ENCODE measurements at places on chromosomes 2 and 18.

- DNase-seq = no peak
Measured at GRCh38 chr2:6952101-6952500, 34.9 kb downstream of the RNF144A start.

DNA sequence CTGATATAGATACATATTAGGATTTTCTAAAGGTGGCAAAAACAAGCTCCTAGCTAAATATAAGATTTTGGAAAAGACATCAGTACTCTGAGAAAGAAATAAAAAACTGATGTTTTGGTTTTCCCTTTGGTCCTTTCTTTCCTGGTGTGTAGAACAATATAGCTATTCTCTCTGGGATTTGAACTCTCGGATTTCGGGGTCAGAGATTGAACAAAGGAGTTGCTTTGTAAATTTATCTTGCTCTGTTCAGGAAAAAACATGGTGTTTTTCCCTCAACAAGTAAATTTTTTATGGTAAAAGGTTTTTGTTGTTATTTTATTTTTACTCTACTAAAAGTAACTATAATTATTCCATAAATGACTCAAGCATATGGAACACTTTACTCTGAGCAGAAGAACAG is 889.3 kb downstream of the ERBB4 start:
- DNase-seq = no peak

- DNase-seq = no peak
Measured at GRCh38 chr18:59737776-59738300, 40.6 kb upstream of the CCBE1 start.

- DNase-seq = no peak
Measured at GRCh38 chr2:23526114-23526513, 141.1 kb downstream of the KLHL29 start.

DNA sequence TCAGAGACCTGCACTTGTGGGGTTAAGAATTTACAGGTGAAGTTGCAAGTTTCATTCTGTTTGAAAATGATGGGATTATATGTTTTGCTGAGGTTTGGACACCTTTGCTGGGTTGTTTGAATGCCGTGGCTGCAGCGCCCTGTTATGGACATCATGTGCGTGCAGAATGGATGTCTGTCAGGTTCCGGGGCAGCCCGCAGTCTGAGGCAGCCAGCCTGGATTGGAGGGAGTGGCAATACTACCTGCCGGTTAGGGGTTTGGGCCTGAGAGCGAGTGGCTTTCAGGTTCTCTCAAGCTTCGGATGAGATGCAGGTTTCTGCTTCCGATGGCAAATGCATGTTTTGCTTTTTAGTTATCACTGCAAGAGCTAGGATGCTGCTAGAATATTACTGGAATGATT is 1.1 kb downstream of the CASP8 start:
- peak; percentile 29 for DNase-seq

DNA sequence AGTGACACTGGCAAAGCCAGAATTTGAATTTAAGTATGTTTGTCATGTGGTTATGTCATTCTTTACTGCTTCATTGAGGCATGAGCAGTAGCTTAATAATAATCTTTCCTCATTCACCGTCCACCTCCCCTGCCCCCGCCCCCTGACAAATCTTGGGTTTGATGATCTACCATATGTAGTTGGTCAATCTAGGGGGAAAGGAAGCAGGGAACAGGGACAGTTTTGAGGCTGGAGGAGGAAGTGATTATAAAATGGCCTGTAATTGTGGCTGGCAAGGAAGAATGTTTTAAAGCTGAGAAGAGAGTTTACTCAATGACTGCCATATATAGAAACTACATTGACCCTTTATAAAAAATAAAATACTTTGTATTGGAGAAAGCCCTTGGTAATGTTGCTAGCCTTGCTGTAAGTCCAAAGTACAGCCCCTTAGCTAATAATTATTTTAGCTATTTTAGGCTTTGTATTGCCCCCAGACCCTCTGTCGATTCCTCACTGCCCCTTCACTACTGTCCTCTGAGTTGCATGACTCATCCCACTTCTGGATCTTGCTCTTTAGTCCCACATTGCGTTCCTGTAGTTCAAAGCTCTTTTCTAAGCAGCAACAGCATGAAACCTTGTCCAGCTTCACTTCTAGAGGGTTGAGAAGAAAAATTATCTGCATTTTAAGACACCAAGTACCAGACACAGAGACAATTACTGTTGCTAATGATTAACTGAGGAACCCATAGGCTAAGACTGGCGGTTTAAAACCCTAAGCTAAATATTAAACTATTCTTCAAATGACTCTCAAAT is 38.4 kb downstream of the PELI1 start:
- no peak for DNase-seq

GRCh38 chr18:35642802-35643201 is 61.3 kb downstream of the GALNT1 start:
- no peak for DNase-seq

DNA sequence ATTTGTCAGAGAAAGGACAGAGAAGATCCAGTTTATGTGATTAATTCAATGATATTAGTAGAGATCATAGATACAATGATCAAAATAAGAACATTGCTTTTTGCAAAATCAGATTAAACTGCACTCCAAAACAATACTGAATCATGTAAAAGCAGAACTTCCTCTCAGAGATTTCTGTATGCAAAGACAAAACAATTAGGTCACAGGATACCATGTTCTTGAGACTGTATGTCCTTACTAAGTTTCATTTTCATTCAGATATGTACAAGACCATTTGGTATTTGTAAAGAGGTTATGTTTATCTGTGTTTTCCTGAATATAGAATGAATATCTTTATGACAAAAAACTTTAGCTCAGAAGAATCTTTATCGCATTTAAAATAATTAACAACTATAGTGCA is 161.8 kb downstream of the DLGAP1 start:
- no peak for DNase-seq

- no peak for DNase-seq
Measured at GRCh38 chr2:120949027-120949956, 213.6 kb downstream of the GLI2 start.

- no peak for DNase-seq
Measured at GRCh38 chr2:218418717-218419458, at the start of gene VIL1. Gene VIL1 (plus strand): TSS chr2:218419123. CDS start chr2:218423779, 4,656 bp downstream.

GRCh38 chr2:165640247-165640929 is 153.7 kb downstream of the GALNT3 start:
- no peak for DNase-seq

- DNase-seq = no peak
Measured at GRCh38 chr2:85763831-85764230, 10.0 kb downstream of the ATOH8 start.

DNA sequence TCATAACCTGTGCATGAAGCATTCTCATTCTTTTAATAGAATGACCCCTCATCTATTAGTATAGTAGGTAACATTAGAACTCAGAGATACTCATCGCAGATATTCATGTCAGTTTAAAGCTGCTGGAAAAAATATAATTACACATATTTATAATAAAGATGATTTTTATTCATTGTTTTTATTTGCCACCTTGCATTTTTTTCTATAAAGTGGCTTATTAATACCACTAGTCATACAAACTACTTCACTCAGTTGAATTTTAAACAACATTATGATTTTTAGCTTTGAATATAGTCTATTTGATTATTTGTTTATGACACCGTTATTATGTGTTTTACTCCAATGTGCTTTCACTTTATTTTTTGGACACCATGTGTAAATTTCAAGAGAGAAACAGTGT is 23.9 kb upstream of the GULP1 start:
- no peak for DNase-seq

DNA sequence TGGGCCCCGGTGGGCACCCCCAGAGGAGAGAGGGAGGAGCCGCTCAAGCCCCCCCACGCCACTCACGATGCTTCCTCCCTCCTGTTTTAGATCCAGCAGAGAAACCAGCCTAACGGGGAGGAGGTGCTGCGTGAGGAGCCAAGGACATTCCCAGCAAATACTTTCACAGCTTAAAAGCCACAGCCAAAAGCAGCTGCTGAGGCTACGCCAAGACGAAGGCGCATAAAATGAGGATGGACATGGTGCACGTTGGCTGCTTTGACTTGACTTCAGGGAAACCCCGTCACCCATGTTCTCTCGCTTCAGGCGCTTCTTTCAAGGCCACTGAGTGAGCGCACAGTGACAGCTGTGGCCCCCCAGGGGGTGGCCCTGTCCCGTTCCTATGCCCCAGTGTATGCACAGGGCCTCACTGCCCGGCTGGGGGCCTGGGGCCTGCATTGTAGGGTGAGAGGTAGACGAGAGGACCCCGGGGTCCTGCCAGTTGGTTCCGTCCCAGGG is 72.1 kb upstream of the PXDN start:
- no peak for DNase-seq

GRCh38 chr2:693606-694005 is 16.4 kb upstream of the TMEM18 start:
- DNase-seq = no peak

DNA sequence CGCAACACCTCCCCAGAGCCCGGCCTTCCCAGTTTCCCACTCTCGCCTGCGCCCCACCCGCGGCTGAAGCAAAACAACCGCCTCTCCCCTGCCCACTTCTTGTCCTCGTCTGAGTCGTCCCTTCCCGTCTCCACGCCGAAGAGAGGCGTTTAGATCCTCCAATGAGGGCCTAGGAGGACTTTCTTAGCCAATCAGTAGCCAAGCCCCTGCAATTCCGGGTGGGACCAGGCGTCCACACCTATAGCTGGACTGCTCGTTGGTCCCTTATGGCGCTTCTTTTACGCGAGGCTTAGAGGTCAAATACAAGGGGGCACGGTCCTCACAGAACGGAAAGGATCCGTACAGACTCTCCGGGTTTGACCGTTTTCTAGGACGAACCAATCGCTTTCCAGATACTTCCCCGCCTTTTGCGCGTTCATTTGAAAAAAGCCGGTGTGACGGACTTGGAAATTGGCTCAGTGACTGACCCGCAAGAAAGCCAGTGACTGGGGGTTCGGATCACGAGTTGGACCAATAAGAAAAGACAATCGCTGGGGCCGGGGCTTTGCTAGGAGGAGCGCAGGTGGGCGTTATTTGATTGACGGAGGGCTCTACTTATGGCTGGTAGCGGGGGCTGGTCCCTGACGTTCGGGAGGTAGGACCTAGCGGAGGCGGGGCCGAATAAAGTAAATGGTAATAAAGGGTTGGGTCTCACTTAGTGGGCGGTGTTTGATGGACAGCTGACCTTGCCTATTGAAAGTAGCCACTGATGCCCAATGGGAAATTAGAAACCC is 581 bp upstream of the PPM1B start:
- peak; percentile 74 for DNase-seq

DNA sequence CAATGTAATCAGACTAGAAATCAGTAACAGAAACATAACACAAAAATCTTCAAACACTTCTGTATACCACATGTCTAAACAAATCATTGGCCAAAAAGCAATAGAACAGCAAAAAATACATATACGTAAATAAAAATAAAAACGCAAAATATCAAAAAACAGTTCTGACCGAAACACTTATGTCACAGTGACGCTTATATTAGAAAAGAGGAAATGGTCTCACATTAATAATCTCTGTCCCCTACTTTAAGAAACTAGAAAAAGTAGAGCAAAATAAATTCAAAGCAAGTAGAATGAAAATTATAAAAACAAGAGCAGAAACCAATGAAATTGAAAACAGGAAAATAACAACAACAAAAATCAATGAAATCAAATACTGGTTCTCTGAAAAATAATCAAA is 41.9 kb downstream of the TMEM131 start:
- DNase-seq = no peak

GRCh38 chr2:24238158-24238557 is 63.3 kb downstream of the FAM228A start:
- DNase-seq = no peak

DNA sequence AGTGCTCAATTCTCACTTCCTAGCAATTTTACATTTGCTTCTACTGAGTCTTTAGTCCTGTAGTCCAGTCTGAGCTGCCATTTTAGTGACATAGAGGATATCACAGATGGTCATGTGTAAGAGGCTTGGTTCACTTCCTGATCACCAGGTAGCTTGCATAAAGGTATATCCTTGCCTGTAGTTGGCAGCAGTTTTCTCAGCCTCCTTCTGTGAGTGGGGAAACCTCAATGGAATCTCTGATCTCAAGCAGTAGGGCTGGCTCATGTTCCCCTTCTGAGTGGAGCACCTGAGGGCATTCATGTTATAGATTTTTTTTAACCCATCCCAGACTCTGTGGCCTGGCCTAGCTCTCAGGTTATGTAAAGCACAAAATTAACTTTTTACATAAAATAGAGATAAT is 278.4 kb downstream of the RDH14 start:
- no peak for DNase-seq

- no peak for DNase-seq
Measured at GRCh38 chr2:182324665-182325064, 102.2 kb downstream of the PDE1A start.

DNA sequence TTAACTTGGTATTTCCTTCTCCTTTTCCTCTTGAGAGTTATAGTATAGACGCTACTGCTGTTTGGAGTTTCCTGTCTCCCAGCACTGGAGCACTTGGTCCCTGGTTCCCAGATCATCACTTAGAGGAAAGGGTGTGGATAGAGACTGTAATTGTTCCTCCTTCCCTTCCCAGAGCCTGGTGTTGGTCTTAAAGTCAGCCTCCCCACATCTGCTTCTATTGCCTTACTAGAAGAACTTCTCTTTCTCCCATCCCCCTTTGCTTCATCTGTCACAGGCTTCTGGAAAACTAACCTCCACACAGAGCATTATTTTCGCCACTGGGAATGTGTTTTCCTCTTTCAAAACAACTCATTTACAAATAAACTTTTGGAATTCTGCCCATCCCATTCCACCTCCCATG is 131.0 kb downstream of the CCDC85A start:
- DNase-seq = no peak

GRCh38 chr2:168678153-168678853 is 124.1 kb upstream of the NOSTRIN start:
- DNase-seq = no peak

- no peak for DNase-seq
Measured at GRCh38 chr2:56729212-56729611, 545.4 kb downstream of the CCDC85A start.

- DNase-seq = no peak
Measured at GRCh38 chr2:3449936-3450335, 69.4 kb downstream of the ADI1 start.

- DNase-seq = no peak
Measured at GRCh38 chr2:153291718-153292117, 186.8 kb downstream of the RPRM start.

- DNase-seq = no peak
Measured at GRCh38 chr2:160918906-160919503, 241.2 kb upstream of the TANK start.

DNA sequence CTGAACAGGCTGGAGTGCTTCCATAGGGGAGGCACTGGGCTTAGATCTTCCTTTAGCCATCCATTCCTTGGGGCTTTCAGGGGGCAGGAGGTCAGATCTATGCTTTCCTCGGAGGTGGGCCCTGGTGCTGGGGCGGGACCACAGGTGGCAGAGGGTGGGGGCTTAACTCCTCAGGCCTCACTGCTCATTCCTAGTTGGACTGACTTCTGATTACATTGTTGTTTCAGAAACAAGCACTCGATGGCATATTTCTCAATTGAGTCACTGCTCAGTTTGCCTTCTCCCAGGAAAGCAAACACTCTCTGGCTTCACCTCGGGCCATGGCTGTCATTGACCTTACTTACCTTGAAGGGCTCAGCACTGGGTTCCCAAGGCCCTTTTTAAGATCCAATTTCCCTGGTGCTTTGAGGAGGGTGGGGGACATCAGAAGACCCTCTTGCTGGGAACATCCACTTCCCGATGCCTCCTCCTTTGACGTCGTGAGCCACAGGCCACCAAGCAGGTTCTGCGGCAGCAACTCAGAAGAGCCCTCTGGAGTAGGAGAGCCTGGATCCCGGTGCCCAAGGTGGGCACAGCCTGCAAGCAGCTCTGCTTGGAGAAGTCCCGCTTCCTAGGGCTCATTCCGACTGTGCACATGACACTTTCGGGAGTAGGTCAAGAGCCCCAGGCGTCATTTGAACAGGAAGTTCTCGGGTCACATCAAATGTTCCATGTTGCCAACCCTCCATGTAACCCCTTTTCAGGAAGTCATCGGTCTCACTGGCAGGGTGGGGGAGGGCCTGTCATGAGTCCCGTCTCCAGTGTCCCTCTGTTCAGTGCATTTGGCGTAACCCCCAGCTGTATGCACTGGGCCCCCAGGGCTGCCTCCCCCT is 40.6 kb downstream of the SDC1 start:
- no peak for DNase-seq

Measured in activated CD4-positive, CD25-positive, alpha-beta regulatory T cell (primary cell).